ENCODE measurements at places on chromosomes 3 and 15. TPM values are rescaled to one million over a fixed set of nuclear protein-coding genes. Genes with fewer than 3 reads are reported as not detected.

Gene TM4SF18
- total RNA-seq, result 6.5 TPM

DNA sequence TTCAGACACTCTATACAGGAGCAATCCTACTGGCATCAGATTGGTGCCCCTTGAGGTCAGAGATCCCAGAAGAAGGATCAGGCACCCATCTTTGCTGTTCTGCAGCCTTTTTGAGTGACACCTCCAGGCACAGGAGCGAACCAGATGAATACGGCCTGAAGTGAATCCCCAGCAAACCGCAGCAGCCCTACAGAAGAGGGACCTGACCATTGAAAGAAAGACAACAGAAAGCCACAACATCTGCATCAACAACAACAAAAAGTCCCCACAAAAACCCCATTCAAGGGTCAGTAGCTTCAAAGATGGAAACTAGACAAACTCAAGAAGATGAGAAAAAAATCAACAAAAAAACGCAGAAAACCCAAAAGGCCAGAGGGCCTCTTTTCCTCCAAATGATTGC lies 130.4 kb downstream of the PPM1L start:
- no peak overlapping the region for H3K4me3 ChIP-seq
- no peak for DNase-seq
- no peak overlapping the region for H3K27ac ChIP-seq
- no peaks in the 10 kb centered on the region for H3K36me3 ChIP-seq

- no peaks in the 10 kb centered on the region for H3K36me3 ChIP-seq
- no peaks in the 10 kb centered on the region for H3K27me3 ChIP-seq
Observed at GRCh38 chr15:49530092-49530491, 90.5 kb downstream of the FAM227B start.

GRCh38 chr3:195172039-195172684 lies 98.8 kb downstream of the XXYLT1 start:
- no peaks in the 10 kb centered on the region for H3K27me3 ChIP-seq
- no peak overlapping the region for H3K4me3 ChIP-seq
- H3K4me1 ChIP-seq, result peaks cover 12% of the 10 kb centered on the region
- H3K36me3 ChIP-seq, result no peaks in the 10 kb centered on the region
- no peak for DNase-seq

DNA sequence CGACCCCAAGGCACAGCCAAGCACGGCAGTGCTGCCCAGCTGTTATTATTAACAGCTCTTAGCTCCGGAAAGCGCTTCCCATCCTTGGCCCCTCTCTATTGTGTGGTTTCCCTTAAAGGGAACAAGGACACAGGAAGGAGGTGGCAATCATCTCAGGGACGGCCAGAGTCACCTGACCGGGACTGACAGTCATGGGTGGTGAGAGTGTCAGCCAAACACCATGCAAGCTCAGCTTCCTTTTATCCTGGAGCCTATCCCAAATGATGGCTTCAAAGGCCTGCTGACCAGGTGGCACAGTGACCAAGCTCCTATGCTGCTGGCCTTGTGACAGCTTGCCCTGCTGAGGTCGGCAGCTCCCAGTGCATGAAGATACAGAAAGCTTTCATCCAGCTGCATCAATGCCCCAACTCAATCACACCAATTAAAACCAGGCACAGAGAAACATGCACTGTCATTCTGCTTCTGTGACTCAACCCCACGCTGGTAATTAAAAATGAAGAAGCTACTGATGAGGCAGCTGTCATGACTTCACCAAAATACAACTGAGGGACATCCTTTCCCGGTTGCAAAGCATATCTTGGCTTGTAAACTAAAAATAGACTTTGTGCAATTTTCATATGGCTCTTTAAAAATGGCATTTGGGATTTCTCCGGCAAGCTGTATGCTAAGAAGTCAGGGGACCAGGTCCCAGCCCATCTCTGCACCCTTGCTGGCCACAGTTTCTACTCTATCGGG lies 34.0 kb downstream of the PCSK6 start:
- H3K4me3 ChIP-seq, result no peak overlapping the region
- H3K27ac ChIP-seq, result no peak overlapping the region
- no peaks in the 10 kb centered on the region for H3K36me3 ChIP-seq
- no peak for DNase-seq
- no peaks in the 10 kb centered on the region for H3K27me3 ChIP-seq
- H3K4me1 ChIP-seq, result peaks cover 33% of the 10 kb centered on the region

- DNase-seq, result no peak
- no peak overlapping the region for H3K4me3 ChIP-seq
- no peaks in the 10 kb centered on the region for H3K36me3 ChIP-seq
Observed at GRCh38 chr3:46742992-46743585, 25.4 kb upstream of the PRSS50 start.

Gene ACOX2
- total RNA-seq, result 20.2 TPM

GRCh38 chr3:123658852-123659206 lies 74.0 kb upstream of the HACD2 start:
- no peaks in the 10 kb centered on the region for H3K27me3 ChIP-seq
- no peak for DNase-seq
- peaks cover 92% of the 10 kb centered on the region for H3K4me1 ChIP-seq
- peaks cover 27% of the 10 kb centered on the region for H3K36me3 ChIP-seq
- no peak overlapping the region for H3K4me3 ChIP-seq

DNA sequence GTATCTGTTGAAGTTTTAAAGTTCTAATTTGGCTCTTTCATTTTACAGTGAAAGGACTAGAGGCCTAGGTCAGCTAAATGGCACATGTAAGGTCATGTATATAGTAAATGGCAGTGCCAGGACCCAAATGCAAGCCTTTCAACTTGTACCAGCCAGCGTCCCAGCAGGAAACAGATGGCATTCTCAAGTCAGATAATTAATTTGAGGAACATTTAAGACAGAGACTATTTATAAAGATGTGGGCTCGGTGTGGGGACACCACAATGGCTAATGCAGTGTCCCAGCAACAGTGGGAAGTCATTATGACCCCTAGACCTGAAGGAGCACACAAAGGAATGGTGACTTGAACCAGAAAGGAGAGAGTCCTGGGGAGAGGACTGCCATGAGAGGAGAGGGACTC lies 6.1 kb downstream of the MINDY4B start:
- H3K4me3 ChIP-seq, result no peak overlapping the region
- H3K4me1 ChIP-seq, result no peaks in the 10 kb centered on the region
- H3K27ac ChIP-seq, result no peak overlapping the region
- no peaks in the 10 kb centered on the region for H3K27me3 ChIP-seq
- no peak for DNase-seq

DNA sequence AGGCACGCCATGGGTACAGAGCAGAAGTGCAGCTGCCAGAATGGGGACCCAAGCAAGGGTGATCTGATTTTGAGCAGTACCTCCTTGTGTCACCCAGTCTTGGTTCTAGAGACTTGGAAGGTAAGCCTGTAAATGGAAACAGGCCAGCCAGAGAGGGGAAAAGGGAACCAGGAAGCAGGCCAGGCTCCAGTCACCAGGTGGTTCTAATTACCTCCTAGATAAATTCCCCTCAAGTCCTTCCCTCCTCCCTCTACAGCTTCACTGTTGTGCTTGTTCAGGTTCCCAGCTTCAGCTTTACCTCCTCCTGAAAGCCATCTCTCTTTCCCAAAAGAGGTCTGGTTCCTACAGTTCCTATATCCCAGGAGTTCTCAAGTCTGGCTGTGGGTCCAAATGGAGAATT lies 58.8 kb upstream of the SLC7A14 start:
- no peak overlapping the region for H3K4me3 ChIP-seq
- DNase-seq, result no peak
- no peaks in the 10 kb centered on the region for H3K4me1 ChIP-seq
- H3K36me3 ChIP-seq, result no peaks in the 10 kb centered on the region
- H3K27me3 ChIP-seq, result no peaks in the 10 kb centered on the region
- no peak overlapping the region for H3K27ac ChIP-seq

DNA sequence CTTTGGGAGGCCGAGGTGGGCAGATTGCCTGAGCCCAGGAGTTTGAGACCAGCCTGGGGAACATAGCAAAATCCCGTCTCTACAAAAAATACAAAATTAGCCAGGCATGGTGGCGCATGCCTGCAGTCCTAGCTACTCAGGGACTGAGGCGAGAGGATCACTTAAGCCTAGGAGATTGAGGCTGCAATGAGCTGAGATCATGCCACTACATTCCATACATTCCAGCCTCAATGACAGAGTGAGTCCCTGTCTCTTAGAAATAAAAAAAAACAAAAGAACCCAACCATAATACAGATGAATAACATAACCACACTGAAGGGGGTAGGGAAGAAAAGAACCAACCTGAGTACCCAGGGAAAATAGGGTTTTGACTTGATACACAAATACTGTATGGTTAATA lies 19.7 kb upstream of the CGNL1 start:
- no peaks in the 10 kb centered on the region for H3K27me3 ChIP-seq
- H3K4me1 ChIP-seq, result no peaks in the 10 kb centered on the region
- H3K27ac ChIP-seq, result no peak overlapping the region
- no peaks in the 10 kb centered on the region for H3K36me3 ChIP-seq
- H3K4me3 ChIP-seq, result no peak overlapping the region

- no peak overlapping the region for H3K27ac ChIP-seq
- no peaks in the 10 kb centered on the region for H3K4me1 ChIP-seq
- no peak for DNase-seq
- no peaks in the 10 kb centered on the region for H3K27me3 ChIP-seq
Observed at GRCh38 chr15:81239190-81239589, 42.5 kb downstream of the IL16 start.

DNA sequence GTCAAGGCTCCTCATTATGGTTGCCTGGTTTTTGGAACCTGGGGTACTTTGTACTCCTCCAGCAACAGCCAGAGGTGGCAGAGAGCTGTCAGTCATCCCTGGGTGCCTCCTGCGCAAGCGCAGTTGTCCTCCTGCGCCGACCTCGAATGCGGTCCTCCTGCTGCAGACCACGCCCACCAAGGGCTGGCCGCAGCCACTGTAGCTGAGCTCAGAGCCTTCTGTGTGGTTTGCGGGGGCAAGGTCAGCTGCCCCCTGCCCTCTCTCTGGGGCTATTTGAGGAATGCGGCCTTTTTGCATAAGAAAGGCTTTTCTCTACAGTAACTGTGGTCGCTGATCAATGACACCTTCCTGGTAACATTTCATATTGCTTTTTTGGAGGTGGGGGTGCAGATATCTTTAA lies 131.3 kb upstream of the SNRPN start:
- H3K36me3 ChIP-seq, result no peaks in the 10 kb centered on the region
- H3K27me3 ChIP-seq, result no peaks in the 10 kb centered on the region
- H3K4me3 ChIP-seq, result no peak overlapping the region

Gene PATL2
- 4.5 TPM for total RNA-seq

GRCh38 chr3:124730941-124731297 lies 667 bp downstream of the UMPS start:
- H3K36me3 ChIP-seq, result peaks cover 12% of the 10 kb centered on the region
- H3K4me3 ChIP-seq, result peak overlapping the region; percentile 87
- peak overlapping the region; percentile 89 for H3K27ac ChIP-seq
- peaks cover 20% of the 10 kb centered on the region for H3K4me1 ChIP-seq
- H3K27me3 ChIP-seq, result no peaks in the 10 kb centered on the region
- DNase-seq, result no peak

Gene IGDCC3
- total RNA-seq, result not detected

GRCh38 chr15:68372291-68372811 lies 59.6 kb downstream of the ITGA11 start:
- no peaks in the 10 kb centered on the region for H3K27me3 ChIP-seq
- no peak overlapping the region for H3K27ac ChIP-seq
- H3K36me3 ChIP-seq, result no peaks in the 10 kb centered on the region
- H3K4me3 ChIP-seq, result no peak overlapping the region

- no peaks in the 10 kb centered on the region for H3K36me3 ChIP-seq
- H3K4me1 ChIP-seq, result peaks cover 7% of the 10 kb centered on the region
- DNase-seq, result no peak
- H3K27ac ChIP-seq, result no peak overlapping the region
- no peaks in the 10 kb centered on the region for H3K27me3 ChIP-seq
Observed at GRCh38 chr15:69060041-69060481, 45.6 kb downstream of the NOX5 start.

Gene CFAP100
- 21.5 TPM for total RNA-seq

DNA sequence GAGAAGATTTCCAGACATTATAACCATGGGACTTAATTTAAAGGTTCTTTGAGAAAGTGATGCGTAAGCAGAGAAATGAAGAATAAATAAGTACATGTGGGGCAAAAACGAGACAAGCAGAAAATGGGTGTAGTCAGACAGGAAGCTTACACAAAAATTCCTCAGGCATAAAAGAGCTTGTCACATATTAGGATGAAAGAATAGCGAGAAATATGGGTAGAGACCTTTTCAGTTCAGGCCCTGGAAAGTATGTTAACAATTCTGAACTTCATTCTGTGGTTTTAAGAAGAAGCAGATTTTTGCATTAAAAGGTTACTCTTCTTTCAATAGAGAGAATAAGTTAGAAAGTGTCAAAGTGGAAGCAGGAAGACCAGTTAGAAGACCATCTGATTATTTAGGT lies 352.4 kb downstream of the ROBO1 start:
- H3K36me3 ChIP-seq, result no peaks in the 10 kb centered on the region
- H3K4me1 ChIP-seq, result no peaks in the 10 kb centered on the region
- DNase-seq, result no peak
- H3K27ac ChIP-seq, result no peak overlapping the region

Gene ANP32A
- total RNA-seq, result 129 TPM

Gene SKOR1
- 0.41 TPM for total RNA-seq

DNA sequence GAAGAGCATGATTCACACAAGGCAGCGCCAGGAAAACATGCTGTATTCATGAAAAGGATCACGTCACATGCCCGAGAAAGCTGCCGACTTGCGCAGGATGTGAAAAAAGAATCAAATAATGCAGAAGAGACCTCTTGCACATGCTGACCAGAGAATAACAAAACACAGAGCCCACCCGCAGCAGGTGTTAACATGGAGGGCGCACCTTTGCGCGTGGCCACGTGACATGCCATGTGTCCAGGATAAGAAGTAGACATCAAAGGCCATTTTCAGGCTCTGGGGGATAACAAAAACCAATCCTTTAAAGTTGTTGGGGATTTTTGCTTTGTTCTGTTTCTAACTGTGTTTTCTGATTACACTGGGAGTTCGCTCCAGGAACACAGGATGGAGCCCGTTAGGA lies 1332.8 kb downstream of the ZPLD1 start:
- no peak overlapping the region for H3K4me3 ChIP-seq
- DNase-seq, result no peak
- no peaks in the 10 kb centered on the region for H3K36me3 ChIP-seq
- H3K4me1 ChIP-seq, result no peaks in the 10 kb centered on the region
- H3K27me3 ChIP-seq, result no peaks in the 10 kb centered on the region

Gene PRR20G
- total RNA-seq, result not detected

- no peaks in the 10 kb centered on the region for H3K27me3 ChIP-seq
- no peaks in the 10 kb centered on the region for H3K36me3 ChIP-seq
- H3K4me1 ChIP-seq, result peaks cover 36% of the 10 kb centered on the region
- H3K4me3 ChIP-seq, result no peak overlapping the region
- DNase-seq, result no peak
Observed at GRCh38 chr15:90583471-90584252, 53.9 kb downstream of the CRTC3 start.

Gene MEGF11
- total RNA-seq, result not detected

Gene CNTN6
- 10.3 TPM for total RNA-seq

- H3K4me1 ChIP-seq, result peaks cover 14% of the 10 kb centered on the region
- DNase-seq, result no peak
- no peak overlapping the region for H3K27ac ChIP-seq
- no peaks in the 10 kb centered on the region for H3K27me3 ChIP-seq
- no peak overlapping the region for H3K4me3 ChIP-seq
- no peaks in the 10 kb centered on the region for H3K36me3 ChIP-seq
Observed at GRCh38 chr15:58556028-58556361, 124.2 kb downstream of the LIPC start.
